ENCODE measurements at places on chromosomes 3 and 15.

DNA sequence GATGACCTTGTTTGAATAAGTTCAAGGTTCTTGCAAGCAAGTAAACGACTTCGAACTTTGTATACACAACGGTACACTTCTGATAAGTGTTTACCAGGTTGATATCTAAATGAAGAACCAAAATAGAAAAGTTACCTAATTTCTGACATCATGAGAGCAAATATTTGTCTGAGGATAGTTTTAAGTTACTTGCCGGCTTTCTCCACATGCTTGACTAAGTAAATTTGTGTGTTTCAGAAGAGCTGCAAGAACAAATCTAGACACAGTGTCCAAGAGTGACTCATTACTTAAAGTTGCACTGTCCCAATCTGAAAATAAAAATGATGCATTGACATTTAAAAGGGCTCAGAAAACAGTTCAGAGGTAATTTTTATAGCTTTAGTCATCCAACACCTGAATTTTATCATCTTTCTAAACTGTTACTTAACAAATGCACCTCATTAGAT, 115.1 kb downstream of the HERC1 start:
- DNase-seq = no peak

GRCh38 chr3:140164922-140165590, 230.1 kb downstream of the CLSTN2 start:
- DNase-seq = no peak

DNA sequence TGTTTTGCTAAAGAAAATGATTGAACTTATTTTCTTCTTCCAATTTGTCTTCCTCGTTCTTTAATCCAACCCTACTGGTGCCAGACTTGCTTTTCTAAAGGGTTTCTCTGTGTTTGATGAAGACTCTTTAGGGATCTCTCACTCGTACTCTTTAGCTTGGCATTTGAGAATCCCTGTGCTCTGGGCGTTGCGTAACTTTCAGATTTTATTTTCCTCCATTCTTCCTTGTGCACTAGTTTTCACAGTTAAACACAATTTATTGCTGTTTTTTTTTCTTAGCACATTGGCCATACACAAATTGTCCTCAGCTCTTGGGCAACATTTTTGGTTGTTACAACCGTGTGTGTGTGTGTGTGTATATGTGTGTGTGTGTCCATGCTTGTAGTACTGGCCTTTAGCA, 95.8 kb upstream of the ADAMTSL3 start:
- DNase-seq = no peak

DNA sequence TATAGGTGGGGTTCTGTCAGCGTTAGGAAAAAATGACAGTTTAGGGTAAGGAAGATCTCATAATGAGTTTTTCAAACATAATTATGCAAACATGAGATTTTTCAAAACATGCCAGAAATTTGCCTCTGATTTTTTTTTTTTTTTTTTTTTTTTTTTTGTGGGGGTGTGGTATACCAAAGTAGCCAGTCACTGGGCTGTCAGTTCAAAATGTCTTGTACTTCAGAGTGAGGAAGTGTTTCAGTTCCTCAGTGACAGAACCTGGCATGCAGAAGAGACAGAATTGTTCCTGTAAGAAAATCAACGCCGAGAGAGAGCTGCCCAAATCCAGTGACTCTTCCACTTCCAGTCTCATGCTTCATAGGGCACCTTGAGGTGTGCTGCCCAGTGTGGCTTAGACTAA, 9.7 kb downstream of the NCBP2 start:
- no peak for DNase-seq

DNA sequence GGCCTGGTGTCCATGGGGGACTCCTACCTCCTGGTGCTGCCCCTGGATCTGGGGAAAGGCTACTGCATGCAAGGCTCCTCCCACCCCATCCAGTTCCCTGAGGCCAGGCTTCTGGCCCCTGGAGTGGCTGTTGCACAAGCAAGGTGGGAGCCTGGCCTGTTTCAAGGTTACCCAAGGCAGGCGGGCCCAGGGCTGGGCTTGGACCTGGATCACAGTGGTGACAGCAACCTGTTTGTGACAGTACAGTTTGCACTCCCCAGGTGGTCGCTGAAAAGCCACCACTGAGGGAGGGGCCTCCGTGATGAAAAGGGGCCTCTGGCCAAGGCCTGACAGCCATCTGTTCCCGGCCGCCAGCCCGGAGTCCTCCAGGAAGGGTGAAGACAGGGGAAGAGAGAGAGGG, 14.4 kb upstream of the KY start:
- no peak for DNase-seq

GRCh38 chr3:196624067-196624790, 15.3 kb upstream of the NRROS start:
- DNase-seq = no peak

DNA sequence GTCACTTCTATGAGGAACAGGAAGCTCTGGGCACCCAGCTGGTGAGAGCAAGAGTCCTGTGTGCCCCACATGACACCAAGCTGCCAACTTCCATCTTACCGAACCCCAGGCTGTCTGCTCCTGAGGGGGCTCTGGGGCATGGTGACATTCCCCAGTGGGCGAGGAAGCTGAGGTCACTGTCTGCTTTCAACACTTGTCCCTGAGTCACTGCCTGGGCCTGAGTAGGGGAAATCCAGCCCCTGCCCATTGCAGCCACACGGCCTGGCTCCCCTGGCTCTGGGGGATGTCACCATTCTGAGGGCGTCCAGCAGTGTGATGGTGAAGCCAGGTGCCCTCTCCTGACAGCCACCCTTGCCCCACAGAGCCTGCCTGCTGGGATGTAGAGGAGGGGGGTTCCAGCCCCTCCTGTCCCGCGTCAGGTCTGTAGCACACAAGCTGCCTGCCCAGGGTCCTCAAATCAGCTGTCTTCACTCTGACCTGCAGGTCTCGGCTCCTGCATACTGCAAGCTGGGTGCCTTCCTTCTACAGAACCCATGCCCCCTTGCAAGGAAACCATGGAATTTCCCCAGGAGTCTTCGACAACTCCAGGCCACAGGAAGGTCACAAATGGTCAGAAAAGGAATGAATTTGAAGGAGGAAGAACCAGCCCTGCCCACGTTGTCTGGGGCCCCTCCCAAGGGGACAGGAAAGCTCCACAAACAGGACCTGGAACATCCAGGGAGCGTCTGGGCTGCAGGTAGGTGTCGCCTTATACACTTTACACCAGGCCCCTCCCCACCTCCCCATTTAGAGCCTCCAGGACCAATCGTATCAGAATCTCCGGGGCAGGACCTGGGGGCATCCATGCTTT, 69.9 kb upstream of the GATM start:
- DNase-seq = no peak

DNA sequence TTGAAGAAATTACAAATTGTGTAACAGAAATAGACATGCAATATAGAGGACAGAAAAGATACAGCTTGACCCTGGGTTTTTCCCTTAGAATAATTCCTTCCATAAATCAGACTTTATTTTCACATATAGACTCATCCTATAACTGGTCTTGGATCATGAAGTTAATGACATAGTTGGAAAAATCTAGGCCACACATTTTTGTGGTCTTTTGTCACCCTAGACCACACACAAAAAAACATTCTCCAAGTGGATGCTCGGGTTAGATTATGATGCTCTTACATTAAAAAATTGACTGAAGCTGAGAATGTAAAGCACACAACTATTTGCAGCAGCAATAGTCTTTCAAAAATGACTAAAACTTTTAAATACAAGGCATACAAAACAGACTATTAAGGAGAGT, 7.5 kb upstream of the PLA2G4D start:
- DNase-seq = no peak

GRCh38 chr15:40248006-40248783, 9.3 kb downstream of the PAK6 start:
- no peak for DNase-seq

Measured in mesothelial cell of epicardium (in vitro differentiated cells).